Erythroblast (primary cell): ENCODE measurements at places on chromosomes 3 and 15.

DNA sequence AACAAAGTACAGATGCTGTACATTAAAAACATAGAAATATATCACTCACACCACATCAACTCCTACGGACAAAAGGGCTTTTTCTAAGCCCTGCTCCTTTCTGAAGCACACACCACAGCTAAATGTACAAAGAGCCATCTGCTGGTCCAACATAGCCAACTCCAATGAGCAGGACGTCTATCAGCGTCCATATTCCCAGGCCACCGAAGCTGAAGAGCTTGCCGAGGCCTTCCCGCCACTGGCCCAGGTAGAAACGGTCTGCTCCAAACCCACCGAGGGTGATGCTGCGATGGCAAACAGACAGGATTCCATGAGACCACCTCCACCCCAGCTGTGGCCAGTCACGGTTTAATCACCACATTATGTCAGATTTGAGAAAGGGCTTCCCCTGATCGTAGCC lies 9.8 kb downstream of the TM2D3 start:
- no peak for DNase-seq

DNA sequence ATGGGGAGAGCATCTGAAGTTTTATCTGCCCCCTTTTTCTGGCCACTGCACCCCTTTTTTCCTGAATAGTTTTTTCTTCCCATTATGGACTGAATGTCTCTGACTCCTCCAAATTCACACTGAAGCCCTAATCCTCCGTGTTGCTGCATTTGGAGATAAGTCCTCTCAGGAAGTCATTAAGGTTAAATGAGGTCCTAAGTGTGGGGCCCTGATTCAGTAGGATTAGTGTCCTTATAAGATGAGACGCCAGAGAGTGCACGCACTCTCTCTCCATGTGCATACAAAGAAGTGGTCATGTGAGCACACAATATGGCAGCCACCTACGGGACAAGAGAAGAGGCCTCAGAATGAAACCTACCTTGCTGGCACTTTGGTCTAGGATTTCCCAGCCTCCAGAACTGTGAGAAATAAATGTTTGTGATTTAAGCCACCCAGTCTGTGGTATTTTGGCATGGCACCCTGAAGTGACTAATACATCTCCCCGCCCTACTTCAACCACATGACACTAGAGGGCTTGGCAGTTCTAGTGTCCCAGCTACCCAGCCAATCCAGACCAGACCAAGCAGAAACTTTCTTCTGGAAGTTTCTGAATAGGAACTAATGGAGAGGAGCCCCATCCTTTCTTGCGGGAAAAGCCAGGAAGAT lies 191.3 kb downstream of the PDE8A start:
- no peak for DNase-seq

DNA sequence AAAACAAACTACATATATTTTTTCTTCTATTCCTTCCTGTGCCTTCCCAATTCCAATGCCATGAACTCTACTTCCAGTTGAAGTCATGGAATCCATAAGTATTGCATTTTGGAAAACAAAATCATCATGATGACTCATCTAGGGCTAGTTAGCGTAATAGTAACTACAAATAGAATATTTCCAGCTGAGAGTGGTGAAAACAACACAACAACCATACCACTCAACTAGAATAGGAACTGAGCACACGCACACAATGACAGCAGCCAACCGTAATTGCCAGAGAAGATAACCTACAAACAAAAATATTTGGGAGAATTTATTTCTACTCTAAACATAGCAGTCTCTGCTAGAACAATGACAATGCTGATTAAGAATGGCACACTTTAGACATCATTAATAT lies 225.9 kb downstream of the FGF12 start:
- DNase-seq: no peak

DNA sequence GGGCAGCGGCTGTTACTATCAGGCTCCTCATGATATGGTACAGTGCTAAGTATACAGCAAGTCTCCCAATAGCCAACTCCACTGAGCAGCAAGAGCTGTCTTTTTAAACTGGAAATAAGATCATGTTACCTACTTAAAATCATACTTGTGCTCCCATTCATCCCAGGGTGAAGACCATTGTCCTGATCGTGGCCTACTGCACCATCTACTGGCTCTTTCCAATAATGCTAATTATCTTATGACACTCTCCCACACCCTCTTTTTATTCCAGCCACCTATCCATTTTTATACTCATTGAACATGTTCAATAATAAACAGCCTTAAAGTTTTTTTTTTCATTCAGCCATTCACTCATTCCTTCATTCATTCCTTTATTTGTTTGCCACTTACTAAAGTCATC lies 117.7 kb downstream of the GBE1 start:
- DNase-seq: peak; percentile 35

DNA sequence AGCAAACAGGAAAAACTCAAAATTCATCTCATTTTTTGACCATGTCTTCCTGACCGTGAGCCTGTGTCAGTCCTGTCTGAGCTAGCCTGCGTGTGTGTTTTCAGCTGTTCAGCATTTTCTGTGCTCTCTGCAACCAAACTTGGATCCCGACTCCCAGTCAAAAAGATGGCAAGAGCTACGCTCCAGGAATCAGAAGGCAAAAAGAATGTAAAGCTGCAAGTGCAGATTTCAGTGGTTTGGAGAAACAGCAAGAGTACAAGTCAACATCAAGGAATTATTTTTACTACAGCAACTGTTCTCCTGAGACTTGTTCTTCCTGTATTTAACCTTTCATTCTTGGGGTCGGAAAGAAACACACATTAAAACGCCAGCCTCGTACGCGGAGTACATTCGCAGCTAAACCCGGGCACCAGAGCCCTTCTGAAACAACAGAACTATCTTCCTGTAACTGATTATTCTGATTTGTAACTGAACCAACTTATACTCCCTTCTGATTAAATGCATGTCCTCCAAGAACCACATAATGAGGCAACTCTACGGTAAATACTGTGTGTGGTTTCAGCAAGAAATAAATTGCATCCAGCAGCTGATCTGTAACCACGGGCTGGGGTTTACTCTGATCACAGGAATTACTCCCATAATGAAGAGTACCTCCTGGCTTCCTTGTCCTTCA lies 107.4 kb downstream of the LRIG1 start:
- no peak for DNase-seq

DNA sequence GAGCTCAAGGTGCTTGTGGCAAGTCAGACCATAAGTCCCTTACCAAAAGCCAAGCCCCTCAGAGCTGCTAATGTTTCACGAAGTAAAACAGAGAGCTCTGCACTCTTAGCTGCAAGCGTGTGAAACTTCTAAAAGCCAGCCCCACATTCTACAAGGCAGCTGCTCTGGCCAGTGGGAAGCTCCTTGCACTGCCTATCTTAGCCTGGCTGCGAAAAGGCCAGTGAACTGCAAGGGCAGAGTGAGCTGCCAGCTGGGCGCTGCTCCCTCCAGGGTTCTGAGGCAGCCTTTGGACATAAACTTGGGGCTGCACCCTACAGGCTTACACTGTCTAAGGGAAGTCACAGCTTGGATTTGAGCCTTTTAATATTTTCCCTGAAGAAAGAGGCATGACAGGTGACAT lies 2.2 kb upstream of the MUSTN1 start:
- DNase-seq: no peak

GRCh38 chr15:23797747-23798446 lies 110.8 kb upstream of the NDN start:
- no peak for DNase-seq

DNA sequence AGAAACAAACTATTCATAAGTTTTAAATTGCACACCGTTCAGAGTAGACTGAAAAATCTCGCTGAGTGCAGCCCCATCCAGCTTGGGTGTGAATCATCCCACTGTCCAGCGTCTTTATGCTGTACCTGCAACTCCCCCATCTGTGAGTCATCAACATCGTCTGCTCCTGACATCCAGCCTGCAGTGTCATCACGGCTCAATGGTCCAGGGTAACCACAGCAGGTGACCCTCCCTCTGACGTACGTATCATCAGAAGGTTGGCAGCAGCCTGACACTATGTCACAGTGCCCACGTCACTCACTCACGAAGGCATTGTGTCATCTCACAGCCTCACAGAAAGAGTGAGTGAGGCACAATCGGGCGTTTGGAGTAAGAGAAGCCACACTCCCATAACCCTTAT lies 65.2 kb downstream of the TPRA1 start:
- DNase-seq: no peak

GRCh38 chr3:129384594-129385323 lies 43.7 kb downstream of the EFCAB12 start:
- no peak for DNase-seq

GRCh38 chr3:157087780-157088600 lies 72.0 kb downstream of the CCNL1 start:
- no peak for DNase-seq

DNA sequence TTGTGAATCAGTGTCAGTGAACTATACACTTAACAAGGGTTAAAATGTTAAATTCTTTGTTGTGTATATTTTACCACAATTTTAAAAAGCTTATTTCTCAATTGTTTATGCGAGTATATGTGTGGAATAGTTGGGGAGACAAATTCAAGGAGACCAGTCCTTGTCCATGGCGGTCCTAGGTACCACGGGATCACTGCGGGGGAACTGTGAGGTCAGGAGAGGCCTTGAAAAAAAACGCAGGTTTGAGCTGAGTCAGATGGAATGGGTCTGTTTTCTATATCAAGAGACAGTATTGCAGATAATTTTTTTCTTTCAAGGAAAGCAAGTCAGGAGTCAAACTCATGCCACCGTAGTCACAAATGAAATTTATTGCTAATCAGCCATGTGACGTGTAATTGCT lies 18.5 kb downstream of the IGF1R start:
- DNase-seq: no peak

GRCh38 chr3:36686516-36686915 lies 77.8 kb downstream of the DCLK3 start:
- DNase-seq: no peak

GRCh38 chr3:173463250-173463649 lies 65.7 kb downstream of the NLGN1 start:
- DNase-seq: no peak

DNA sequence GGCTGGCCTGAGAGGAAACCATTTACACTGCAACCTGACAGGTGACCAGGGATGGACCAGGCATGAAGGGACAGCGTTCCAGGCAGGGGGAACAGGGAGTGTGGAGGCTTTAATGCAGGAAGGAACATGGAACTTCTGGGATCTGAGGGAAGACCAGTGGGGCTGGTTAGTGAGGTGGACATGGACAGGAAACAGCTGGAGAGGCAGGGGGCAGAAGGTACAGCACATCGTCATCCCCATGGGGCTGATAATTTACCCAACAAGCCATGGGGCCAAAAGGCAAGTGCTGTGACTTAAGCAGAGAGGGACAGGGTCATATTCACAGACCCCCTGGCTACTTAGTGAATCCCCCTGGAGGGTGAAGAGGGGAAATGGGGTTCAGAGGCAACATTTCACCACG lies 77.0 kb upstream of the LARS2 start:
- no peak for DNase-seq

DNA sequence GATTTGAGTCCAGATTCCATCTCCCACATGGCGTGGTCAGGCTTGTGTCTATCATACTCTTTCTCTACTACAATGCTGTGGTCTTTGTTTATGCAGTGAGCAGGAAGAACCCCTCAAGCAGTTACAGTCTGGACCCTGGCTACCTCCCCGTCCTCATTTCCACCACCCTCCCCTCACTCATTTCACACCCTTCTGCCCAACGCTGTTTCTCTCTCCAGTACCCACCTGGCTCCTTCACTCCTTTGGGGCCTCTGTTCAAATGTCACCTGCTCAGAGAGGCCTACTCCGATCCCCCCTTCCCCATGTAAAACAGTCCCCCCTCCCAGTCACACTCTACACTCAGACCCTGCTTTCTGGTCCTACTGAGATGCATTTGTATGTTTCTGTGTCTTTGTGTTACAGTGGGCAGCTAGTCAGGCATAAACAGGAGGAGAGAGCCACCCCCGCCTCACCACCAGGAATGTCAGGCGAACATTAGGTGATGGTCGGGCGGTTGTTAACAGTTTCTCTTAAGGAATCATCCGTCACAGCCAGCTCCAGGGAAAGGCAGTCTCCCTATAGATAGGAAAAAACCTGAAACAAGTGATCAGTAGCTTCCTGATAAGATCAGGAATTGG lies 53.7 kb upstream of the CA12 start:
- no peak for DNase-seq

DNA sequence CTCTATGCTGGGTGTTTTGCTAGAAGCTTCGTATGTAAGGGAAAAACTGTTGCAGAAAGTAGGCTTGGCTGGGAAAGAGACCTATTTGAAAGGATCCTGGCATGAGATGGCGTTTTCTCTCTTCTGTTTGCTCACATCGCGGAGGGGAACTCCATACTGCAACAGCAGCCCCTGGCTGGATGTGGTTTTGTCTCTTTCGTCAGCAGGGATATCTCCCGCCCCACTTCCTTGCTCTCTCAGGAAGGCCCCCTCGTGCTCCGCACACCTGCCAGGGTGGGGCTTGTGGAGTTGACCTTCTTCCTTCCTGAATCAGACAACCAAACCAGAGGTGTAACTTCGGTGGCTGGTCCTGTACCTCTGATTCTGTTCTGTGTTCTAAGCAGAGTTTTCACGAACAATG lies 26.4 kb upstream of the MYZAP start:
- DNase-seq: no peak

DNA sequence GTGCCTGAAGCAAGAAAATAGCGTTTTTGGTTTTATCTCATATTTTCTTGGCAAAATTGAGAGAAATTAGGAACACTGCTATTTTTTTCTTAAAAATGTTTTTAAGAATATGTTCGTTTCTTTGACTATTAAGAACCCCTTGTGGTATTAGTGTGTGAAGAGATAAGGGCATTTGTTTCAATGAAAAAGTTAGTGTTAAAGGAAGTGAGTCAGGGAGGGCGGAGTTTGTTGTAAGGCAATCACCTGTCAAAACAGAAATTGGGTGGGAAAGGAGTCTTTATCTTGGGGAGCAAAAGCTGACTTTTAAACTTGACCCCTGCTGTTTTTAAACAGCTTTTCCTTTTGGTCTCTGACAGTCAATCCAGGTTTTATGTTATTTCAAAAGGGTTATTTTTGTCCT lies 4.2 kb downstream of the RAP2B start:
- DNase-seq: peak; percentile 82

DNA sequence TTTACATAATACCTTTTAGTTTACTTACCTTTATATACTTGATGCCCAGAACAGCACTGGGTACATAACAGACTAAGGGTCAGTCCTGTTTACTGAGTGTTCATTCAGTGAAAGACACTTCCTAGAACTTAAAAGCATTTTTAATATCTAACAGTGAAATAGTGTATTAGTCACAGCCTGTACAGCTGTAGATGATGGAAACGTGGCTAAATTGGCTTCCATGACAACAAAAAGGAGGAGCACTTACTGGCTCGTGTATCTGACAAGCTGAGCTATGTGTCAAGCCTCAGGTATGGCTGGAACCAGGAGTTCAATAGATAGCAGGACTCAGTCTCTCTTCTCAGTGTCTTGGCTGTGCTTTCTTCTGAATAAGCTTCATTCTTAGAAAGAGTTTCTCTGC lies 40.2 kb downstream of the CMTM8 start:
- DNase-seq: no peak
